Myocyte (in vitro differentiated cells): ENCODE measurements at places on chromosomes 2 and 18. TPM values are rescaled to one million over a fixed set of nuclear protein-coding genes. Genes with fewer than 3 reads are reported as not detected.

DNA sequence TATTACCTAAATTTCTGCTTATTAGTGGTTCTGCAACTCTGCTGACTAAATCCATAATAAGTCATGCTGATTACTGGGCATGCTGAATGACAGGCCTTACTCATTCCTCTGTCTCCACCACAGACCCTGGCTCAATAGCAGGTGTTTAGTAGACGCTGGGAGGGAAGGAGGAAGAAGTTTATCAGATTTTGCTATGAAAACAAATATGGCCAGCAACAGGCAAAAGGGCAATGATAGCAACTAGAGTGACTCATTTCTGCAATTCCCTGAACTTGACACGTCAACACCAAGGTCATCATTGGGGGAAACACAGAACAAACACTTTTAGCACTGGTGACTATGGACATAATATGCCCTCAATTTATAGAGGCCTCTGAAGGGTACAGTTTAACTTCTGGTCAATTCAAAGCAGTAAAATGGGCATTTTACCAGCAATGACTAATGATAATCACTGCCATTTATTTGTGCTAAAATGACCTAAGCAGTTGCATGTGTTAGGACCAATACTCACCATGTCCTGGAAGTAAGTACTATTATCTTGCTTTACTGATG, 35.2 kb downstream of the TMEM163 start:
- DNase-seq = peak; percentile 33

DNA sequence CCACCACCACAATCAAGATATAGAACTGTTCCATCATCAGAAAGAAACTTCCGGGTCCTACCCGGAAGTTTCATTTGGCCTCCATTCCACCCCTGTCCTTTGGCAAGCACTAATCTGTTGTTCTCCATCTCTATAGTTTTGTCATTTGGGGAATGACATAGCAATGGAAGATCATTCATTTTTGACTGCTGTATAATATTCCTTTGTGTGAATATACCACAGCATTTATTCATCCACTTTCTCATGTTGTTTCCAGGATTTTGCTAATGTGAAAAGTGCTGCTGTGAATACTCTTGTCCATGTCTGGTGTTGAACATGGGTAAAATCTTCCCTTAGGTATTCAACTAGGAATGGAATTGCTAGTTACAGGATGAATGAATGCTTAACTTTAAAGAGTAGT, 53.1 kb downstream of the ACOXL start:
- no peak for DNase-seq

- peak; percentile 59 for DNase-seq
Measured at GRCh38 chr2:101160454-101160853, 9.3 kb upstream of the TBC1D8 start.

DNA sequence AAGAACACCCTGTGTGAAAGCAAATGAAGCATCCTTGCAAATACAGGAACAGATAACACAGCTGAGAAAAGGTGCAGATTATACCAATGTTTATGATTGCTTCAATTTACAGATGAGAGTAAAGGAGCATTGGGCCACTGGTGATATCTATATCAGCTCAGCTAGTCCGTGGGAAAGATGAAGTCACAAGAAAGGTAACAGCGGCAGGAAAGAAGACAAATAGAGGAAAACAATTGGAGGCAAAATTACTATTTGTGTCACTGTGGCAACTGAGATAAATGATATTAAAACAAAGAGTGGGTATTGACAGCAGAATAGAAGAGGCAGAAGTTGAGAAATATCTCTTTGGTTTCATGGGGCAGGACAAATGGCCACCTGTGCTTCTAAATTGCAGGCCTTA, 121.2 kb upstream of the CAVIN2 start:
- no peak for DNase-seq

GRCh38 chr2:206693399-206694137, 24.6 kb downstream of the DYTN start:
- peak; percentile 71 for DNase-seq

GRCh38 chr18:56570978-56571377, 67.4 kb downstream of the TXNL1 start:
- no peak for DNase-seq

GRCh38 chr2:202560200-202560599, 74.6 kb upstream of the FAM117B start:
- DNase-seq = no peak

DNA sequence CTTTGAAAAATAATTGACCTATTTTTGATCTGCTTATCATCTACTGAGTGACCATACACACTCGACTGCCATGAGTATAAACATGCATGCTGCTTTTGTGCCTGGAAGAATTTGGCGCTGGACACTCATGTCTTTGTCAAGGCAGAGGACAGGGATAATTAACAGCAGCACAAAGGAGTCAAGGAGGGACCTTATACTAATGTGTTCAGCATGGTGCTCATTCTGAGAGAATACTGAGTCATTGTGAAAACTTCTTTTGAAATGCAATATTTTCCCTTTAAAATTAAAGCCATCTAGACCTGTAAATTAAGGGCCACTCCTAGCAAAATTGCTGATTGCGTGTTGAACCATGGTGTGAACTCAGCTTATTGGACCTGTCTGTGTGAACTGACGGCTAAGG, 116.3 kb downstream of the ZNF532 start:
- no peak for DNase-seq

DNA sequence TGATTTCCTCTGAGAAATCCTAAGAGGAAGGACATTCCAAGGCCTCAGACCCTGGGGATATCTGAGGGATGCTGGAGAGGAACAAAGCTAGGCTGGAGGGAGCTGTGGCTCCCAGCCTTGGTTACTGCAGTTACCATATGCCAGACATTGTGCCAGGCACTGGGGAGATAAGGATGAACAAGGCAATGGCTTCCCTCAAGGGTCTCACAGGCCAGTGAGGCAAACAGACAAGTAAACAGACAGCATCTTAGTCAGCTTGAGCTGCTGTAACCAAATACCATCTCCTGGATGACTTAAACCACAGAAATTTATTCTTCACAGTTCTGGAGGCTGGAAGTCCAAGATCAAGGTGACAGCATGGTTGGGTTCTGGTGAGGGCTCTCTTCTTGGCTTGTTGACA, 91.8 kb downstream of the SKA1 start:
- DNase-seq = no peak

- peak; percentile 74 for DNase-seq
Measured at GRCh38 chr2:73293534-73294171, at the start of gene EGR4. Gene EGR4, minus strand, starts transcription at chr2:73293548. Its CDS starts 231 bp downstream, at chr2:73293317.

DNA sequence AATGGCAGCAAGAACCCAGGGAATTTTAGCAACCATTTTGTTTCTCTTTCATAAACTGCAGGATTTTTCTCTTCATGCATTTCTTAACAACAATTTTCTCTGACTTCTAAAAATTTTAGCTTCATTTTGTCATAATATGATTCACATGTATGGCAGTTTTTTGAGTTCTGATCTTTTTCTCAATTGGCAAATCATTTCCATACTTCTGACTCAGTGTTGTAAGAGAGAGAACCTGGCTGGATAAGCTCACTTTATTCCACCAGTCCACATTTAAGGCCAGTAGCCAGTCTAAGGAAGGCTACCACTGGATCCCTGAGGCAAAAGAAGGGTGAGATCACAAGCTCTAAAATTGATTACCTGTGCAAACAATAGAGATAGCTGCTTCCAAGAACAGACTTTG, 42.8 kb upstream of the COL3A1 start:
- no peak for DNase-seq

- DNase-seq = no peak
Measured at GRCh38 chr18:74778191-74778847, 180.6 kb downstream of the ZNF407 start.

- no peak for DNase-seq
Measured at GRCh38 chr18:78458356-78458755, 521.3 kb upstream of the SALL3 start.

GRCh38 chr2:222606306-222606705, 49.6 kb downstream of the FARSB start:
- no peak for DNase-seq

GRCh38 chr2:23327416-23327815, 57.6 kb upstream of the KLHL29 start:
- no peak for DNase-seq

DNA sequence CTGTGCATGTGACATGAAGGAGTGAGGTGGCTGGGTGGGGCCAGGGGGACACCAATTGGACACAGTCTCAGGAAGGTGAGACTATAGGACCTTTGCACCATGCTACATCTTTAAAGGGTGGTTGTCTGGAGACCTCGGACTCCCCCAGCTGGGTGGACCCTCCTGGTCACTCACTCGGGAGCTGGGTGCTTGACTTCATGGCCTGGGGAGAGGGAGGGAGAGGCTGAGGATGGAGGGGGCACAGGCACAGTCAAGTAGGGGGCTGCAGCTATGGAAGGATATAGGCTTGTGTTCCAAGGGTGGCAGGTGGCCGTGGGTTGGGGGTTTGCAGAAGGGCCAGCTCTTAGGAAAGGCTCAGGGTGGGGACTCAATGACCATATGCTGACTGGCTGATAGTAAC, 7.1 kb upstream of the CELF4 start:
- no peak for DNase-seq

DNA sequence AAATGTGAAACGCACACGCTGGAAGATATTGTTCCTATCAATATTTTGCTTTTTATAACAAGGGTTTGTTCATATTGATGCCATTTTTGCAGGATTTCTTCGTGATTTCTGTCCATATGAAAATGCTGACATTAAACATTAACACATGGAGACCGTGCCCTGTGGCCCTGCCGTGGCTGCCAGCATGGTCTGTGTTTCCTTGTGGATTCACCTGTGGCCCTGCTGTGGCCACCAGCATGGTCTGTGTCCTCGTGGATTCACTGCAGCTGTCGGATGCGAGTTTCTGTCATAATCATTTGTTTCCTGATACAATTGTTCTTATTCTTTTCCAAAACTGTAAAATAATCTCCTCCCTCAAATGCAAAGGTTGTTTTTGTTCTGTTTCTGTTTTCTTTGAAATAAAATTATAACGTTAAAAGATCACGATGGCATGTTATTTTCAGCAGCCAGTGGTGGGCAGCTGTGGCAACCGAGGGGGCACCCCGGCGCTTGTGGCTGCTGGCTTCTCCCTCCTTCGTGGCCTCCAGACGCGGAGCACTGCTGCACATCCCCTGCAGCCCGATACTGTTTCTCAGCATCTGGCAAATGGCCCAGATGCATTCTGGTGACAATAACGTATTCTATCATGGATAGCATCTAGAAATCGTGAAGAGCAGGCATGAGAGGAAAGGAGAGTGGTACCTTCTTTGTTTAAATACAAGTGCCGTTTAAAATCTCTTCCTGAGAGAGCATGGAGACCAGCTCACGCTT, 143.5 kb downstream of the PTGR3 start:
- DNase-seq = no peak

- peak; percentile 72 for DNase-seq
Measured at GRCh38 chr2:133568172-133568571, at the start of gene NCKAP5. Gene NCKAP5, minus strand, starts transcription at chr2:133568463. Its CDS starts 50,937 bp downstream, at chr2:133517526.

DNA sequence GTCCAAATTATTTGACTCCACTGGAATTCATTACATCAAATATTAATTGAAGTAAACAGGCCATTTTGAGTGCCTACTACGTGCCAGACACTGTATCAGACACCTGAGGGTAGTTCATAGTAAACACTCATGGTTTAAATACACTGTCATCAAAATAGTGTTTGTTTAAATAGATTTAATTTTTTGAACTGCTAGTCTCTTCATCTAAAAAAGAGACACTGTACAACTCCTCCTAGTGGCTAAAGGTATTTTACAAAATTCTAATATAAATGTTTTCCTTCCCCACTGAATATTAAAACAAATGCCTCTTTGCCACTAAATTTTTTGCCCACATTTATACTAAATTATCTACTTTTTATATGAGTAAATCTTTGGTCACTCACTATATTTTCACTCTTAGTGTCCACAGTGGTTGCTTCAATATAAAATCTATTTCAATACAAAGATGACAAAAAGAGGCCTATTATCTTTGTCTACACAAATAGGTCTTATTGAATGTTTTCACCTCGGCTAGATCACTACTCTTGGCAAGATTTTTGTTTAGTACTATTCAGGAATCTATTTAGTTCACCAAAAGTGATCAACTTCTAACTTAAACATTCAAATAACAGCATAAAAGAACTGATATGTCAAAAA, 122.1 kb downstream of the TMEM247 start:
- DNase-seq = peak; percentile 12

- no peak for DNase-seq
Measured at GRCh38 chr18:30302181-30302580, 740.4 kb downstream of the DSC3 start.

GRCh38 chr2:144213797-144214196, 306.1 kb downstream of the ZEB2 start:
- DNase-seq = no peak

The ABCA12 gene
- total RNA-seq = 0.05 and 0.10 TPM in 2 replicates

The FHOD3 gene
- total RNA-seq = 23.2 and 57.5 TPM in 2 replicates

The TMEM163 gene
- not detected in 2 replicates for total RNA-seq

The RAB6C gene
- not detected in 2 replicates for total RNA-seq

The ALLC gene
- total RNA-seq = not detected in 2 replicates

The SERPINB4 gene
- total RNA-seq = not detected in 2 replicates

The SERPINB12 gene
- total RNA-seq = 0.68 and 1.9 TPM in 2 replicates

The VSNL1 gene
- total RNA-seq = 0.99 and 2.1 TPM in 2 replicates

The CENPA gene
- total RNA-seq = 1.5 and 2.1 TPM in 2 replicates

The DSEL gene
- 68.9 and 107 TPM in 2 replicates for total RNA-seq

The ANAPC1 gene
- 37.1 and 48.1 TPM in 2 replicates for total RNA-seq
